ENCODE measurements at places on chromosomes 4 and X.

GRCh38 chrX:74922922-74923543, 2.2 kb downstream of the NEXMIF start:
- no peak for DNase-seq

DNA sequence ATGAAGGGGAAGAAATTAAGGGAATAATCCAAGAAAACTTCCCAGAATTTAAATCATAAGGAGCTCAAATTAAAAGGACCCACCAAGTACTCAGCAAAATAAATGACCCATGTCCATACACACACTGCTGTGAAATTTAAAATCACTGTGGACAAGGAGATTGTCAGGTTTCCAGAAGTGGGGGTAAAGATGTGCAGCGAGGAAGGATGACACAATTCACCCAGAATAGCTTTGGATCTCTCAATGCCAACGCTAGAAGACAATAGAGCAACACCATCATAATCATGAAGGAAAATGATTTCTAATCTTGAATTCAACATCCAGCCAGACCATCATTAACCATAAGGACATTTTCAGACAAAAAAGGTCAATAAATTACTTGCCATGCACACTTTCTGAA, 65.7 kb downstream of the CASK start:
- DNase-seq: no peak

- DNase-seq: no peak
Observed at GRCh38 chr4:187617113-187617512, 378.5 kb upstream of the ZFP42 start.

GRCh38 chr4:182261651-182262223, 18.5 kb downstream of the TENM3 start:
- no peak for DNase-seq

GRCh38 chr4:70298051-70298450, 36.7 kb upstream of the CABS1 start:
- no peak for DNase-seq
